Sigmoid colon (tissue), 7 donors: ENCODE measurements at places on chromosomes 7 and 10. TPM values are rescaled to one million over a fixed set of nuclear protein-coding genes. Genes with fewer than 3 reads are reported as not detected.

- no peak for DNase-seq
These were observed 276.2 kb upstream of the AOAH start for GRCh38 chr7:37000511-37000910.

GRCh38 chr7:83040484-83040883, 122.2 kb downstream of the PCLO start:
- DNase-seq: no peak

The MCM10 gene
- not detected for polyA plus RNA-seq

DNA sequence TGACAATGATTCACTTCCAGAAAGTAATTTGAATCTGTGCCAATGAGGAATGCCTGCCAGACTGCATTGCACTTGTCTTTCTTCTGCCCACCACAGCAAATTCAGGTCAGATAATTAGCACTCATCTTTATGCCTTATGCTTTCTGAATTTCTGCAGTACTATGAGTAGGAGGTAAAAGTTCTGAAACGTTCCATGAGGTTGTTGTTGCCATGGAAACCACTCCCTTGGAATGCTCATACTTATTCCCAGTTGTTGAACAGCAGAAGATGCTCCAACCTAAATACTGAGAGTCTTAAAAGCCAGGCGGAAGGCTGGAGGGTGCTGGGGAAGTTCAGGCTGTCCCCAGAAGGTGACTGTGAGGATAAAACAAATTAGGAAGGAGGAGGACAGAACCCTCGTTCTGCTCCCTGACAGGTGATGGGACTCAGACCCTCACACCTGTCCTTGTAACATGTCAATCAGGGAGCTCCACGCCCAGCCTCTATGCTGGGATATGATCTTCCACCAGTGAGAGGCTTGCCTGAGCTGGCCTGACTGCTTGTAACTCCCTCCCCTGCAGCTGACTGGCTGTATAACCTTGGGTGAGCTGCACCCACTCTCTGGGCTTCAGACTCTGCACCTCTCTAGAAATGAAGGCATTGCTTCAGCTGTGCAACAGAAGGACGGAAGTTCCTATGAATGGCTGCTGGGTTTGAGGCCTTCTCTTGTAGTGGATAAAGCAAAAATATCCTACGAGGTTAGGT, 554.3 kb upstream of the MGMT start:
- no peak for DNase-seq

- no peak for DNase-seq
These were observed 114.9 kb upstream of the NANOS1 start for GRCh38 chr10:118914629-118915028.

DNA sequence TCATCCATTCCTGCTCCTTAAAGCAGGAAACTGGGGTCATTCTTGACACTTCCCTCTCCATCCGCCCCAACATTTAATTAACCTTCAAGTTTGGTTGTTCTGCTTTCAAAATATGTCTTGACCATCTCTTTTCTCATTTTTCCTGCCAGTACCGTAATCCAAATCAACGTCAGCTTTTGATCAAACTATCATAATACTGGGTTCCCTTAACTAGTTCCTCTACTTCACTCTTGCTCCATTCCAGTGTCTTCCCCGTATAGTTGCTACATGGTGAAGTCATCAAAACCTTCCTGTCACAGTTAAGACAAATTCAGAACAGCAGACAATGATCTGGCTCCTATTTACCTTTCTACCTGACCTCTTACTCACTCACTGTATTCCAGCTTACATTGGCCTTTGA, 6.6 kb upstream of the KLF14 start:
- DNase-seq: no peak

GRCh38 chr10:4285121-4285520, 500.1 kb upstream of the KLF6 start:
- no peak for DNase-seq

The RASA4B gene
- polyA plus RNA-seq: 11.4 TPM

The HYAL4 gene
- polyA plus RNA-seq: not detected
